ENCODE measurements at places on chromosomes 1 and 21.
A peak's percentile ranks its signal among the peaks of the same experiment; 100 is the strongest.

DNA sequence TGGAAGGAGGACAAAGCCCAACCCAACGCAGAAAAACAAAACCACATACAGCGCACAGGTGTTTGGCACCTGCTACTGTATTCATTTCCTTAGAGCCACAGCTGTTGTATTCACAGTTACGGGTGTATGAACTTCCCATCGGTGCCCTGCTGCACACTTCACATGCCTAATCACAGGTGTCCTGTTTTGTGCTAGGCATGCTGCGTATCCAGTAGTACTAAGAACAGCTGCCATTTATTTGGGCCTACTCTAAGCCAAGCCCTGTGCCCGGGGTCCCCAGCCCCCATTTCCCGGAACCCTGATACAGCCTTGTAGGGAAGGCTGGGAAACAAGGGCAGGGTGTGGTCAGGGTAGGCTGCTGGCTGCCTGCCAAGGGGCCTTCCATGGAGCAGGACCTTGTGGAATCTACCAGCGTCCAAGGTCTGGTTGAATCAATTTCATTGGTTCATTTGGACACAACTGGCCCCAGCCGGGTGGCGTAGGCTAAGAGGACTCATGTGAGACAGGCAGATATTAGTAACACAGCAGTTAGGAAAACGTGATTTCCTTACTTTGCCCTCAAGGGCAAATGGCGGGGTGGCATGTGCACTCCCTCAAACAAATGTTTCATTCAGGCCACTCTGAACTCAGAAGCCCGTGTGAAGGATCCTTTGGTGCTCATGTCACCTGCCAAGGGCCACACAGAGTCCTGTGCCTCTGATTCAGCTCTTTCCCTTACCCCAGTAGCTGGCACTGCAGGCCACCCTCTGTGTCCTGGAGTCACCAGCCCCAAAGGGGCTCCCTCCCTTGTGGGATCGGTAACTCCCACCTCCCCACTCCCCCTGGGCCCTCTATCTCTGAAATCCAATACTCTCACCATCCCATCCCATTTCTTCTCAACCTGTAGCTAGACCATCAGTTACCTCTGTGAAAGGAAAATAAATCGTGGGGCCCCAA, 986 bp upstream of the RNF186 start:
- DNase-seq: no peak

- no peak for DNase-seq
These were observed 35.2 kb downstream of the SLC45A1 start for GRCh38 chr1:8352886-8353785.

DNA sequence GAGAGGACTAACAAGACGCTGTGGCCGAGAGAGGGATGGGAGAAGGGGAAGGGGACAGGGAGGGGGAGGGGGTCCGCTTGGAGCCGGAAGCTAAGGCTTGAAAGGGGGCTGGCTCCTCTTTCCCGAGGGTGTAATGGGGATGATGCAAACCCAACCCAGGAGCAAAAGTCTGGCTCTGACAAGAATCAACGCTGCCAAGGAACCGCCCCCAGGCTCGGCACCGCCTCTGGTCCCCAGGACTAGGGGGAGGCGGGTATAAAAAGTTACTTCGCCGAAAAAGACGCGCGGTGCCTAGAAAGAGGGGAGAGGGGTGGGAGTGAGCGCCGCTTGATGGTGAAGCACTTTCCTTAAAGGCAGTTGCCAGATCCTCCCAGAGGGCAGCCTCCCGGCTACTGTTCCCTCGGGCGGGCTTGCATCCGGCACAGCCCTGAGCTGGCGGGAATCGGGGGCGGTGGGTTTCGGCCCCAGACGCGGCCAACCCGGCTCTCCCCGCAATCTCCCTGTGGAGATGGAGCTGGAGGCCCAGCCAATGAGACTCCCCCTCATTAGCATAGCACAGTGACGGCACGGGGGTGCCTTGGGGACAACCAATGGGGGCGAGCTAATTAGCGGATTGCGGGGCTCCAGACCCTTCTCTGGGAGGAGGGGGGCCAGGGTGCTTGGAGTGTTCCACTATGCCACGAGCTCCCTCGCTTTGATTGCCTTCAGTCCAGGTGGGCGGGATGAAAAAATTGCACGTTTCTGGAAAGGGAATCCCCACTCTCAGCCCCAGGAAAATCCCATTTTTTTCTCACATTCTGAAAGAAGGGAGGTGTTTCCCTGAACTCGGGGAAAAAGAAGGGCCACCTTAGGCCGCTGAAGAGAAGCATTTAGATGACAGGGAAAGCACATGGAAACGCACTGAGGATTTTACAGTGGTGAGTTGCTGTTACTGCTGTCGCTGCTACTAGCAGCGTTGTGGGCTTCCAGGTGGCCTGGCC, at the start of gene KCNT2:
Gene KCNT2 (minus strand): TSS at position 51 of the 980 bp plus-strand sequence. CDS start 131 bp downstream, outside the sequence.
- peak; percentile 61 for DNase-seq

DNA sequence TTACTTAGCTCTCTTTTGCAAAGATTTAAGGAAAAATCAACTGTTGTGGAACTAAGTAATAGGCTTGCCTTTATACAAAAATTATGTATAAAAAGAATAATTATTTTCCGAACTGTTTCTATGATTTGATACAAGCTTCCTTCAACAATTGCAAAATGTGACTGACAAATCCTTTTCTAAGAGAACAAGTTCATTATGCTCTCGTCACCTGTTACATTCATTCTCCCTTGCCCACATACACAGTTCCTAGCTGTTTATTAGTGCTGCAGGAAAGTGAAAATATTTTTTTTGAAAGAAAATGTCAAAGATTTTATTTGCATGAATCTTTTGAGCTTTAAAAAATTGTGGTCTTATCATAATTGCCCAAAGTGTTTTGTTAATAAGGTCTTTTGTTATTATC, 466.2 kb downstream of the USP25 start:
- DNase-seq: peak; percentile 42

DNA sequence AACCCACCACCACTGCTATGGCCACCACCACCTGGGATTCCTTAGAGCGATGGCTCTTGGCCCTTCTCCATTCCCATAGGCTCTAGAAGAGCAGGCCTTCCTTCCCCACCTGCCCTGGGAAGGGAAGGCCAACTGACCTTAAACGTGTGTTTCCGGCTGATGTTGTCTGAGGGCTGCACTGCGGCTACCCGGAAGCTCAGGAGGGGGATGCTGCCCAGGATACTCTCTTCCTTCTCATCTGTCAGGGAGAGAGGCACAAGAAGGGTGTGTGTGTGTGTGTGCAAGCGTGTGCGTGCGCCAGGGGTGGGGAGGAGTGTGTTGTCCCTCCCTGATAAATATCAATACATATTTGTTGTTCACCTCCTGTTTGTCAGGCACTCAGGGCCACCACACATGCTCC, 51.0 kb upstream of the GOLT1A start:
- no peak for DNase-seq

GRCh38 chr1:48602349-48602748, 130.3 kb upstream of the SPATA6 start:
- no peak for DNase-seq

DNA sequence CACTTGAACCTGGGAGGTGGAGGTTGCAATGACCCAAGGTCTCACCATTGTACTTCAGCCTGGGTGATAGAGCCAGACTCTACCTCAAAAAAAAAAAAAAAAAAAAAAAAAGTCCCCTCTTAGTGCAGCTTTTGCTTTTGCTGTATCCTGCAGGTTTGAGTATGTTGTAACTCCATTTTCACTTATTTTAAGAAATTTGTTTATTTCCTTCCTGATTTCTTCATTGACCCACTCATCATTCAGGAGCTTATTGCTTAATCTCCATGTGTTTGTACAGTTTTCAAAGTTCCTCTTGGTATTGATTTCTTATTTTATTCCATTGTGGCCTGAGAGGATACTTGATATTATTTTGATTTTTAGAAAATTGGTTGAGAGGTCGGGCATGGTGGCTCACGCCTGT, 50.9 kb upstream of the AK4 start:
- no peak for DNase-seq

DNA sequence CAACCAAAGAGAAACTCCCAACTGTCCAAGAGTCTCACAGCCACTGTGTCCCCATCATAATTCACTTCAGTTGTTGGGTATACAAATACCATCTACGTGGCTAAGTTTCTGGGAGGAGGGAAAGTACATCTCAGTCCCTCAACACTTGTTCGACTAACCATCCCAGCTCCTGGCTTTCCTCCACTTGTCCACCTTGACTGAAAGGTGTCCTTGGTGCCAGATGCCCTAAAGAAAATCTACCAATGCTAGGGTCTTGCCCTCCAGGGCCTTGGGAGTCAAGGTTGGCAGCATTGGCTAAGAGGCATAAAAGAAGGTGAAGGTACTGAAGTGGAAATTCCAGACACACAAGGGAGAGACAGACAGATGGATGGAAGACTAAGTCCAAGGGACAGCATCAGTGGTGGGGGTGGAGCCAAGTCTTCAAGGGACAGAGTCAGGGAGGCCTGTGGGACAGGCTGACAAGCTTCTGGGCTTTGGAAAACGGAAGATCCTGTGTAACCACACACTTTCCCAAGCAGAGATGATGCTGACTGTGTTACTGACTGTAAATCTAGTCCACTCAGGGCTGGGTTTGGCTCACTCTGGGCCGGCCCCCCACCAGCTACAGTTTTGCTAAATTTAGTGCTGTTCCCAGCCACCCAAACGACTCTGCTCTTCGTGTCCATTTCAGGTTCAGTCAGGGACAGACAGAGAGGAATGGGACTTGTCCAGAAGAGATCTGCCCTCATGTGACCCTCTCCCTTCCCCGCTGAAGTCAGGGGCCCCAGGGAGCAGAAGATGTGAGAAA, 60.1 kb downstream of the CD34 start:
- DNase-seq: no peak

- peak; percentile 62 for DNase-seq
These were observed 2.8 kb upstream of the COL18A1 start for GRCh38 chr21:45401916-45402900.

DNA sequence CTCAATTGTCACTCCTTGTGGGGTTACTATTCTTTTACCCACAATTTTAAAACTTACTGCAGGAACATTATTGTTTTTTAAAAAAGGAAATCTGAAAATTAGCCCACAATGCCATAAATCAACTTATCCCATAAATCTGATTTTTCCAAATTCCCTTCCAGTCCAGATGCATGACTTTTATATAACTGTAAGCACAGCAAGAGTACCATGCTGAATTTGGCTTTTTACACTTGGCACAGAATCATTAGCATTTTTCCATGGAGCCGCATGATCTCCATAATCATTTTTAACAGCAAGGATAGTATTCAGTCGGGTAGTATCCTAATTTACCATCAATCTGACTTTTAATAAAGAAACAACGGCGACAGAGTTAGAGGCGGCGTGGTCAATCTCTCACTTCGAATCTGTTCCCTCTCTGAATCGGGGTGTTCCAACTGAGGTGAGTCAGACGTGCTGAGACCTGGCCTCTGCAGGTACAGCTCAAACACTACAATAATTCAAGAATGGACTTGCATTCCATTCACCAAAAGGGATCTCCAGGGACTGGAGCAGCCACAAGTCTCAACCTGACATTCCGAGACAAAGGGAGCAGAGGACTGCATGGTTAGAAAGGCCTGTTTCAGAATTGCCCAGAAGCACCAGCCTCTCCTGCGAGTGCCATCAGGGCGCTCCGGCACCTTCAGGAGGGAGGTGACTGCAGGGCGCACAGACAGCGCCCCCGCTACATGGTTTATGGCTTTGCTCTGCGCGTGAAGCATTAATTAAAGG, 48.9 kb downstream of the SLC66A1 start:
- no peak for DNase-seq

DNA sequence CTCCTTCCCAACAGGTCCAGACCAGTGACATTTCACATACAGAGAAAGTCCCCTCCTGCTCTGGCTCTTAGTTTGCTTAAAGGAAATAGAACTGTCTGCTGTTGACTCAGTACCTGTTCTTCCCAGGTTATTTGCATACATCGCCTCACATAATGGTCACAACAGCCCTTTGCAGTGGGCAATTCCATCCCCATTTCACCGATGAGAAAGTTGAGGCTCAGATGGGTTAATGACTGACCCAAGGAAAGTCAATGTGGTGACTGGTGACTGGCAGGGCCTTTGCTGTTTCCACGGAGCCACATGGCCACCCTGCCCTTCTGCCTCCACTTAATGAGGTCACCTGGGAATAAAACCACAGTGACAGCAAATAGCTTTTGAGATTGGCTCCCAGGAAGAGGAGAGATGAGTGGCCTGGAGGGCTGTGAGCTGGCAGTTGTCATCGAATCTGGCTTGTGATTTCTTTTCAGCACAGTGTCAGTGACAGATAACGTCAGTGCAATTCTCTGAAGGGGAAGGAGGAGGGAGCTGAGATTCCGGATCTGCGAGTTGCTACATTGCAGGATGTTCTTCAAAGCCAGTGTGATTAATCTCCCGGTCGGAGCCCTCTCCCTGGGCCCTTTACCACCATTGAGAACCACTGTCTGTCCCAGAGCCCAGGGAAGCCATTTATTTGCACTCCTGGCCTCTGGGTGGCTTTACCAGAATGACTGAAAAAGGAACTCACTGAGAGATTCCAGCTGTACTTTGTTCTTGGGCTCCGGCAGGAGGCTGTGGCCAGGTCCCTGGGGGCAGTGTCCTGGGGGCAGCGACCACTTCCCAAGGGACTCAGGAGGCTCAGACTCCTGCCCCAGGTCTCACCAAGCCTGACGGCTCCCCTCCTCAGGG, 117.2 kb downstream of the CNIH3 start:
- DNase-seq: peak; percentile 46

DNA sequence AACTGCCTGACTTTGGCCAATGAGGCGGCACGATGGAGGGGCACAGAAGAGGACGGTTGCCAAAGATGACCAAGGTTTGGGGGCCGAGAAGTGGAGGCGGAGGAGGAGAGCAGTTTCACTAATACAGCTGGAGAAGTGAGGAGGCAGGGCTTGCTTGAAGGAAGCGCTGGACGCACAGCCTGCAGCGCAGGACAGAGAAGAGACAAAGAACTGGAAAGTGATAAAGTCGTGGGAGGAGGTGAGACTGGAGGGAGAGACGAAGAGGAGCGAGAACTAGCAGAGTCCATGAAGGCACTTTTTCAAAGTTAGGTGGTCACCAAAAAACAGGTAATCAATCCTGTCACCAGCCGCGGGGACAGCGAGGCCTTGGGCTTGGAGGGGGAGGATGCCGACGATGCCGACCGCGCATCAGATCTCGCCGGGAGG, 771 bp downstream of the PACC1 start:
- DNase-seq: peak; percentile 12

DNA sequence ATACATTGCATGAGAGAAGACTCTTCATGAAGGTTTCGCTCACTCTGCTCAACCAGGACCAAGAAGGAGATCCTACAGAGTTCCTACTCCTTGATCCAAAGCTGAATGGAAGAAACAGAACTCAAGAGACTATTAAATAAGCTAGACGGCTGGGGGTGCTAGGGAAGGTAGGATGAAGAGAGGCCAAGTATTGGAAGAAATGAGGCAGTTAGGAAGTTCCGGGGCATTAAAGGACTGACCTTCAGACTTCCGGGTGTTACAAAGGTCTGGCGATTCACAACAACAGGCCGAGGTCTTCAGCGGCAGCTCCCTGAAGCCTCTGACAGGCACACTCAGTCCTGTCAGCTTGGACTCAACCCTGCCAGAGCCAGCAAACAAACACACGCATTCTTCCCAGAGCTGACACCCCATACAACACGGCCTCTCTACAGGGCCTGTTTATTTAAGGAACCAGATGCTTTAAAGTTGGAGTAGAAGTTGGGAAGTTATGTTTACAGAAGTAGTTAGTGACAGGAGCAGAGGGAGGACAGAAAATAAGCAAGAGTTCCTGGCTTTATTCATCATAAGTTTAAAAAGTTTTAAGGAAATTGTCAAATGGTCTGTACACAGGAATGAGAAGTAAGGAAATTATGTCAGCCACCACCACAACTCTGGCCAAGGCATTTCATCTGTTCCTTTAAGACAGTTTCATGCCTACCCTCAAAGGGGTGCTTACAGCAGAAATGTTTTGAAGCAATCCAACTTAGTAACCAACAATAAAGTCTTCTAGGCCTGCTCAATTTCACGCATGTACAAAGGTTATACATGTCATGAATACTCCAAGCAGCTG, 4.7 kb downstream of the SORT1 start:
- no peak for DNase-seq

- no peak for DNase-seq
These were observed 6.9 kb downstream of the CTPS1 start for GRCh38 chr1:40986328-40986783.
